ENCODE measurements at places on chromosomes 1 and 21.

DNA sequence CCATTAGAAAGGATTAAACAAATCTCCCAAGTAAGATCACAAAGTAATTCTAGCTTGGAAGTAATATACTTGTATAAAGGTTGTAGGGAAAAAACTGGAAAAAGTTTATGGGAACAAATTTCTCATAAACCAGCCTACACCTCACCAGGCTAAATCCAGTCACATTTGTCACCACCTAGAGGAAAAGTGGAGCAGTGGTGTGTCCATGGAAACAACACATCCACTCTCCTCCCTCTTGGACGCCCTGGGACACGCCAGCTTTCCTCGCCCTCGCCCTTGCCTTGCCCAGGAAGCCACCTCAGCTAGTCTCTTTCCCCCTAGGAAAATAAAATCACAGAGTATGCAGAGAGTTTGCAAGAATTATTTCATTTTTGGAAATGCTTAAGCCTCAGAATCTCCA lies 2.2 kb downstream of the PALMD start:
- DNase-seq = no peak

DNA sequence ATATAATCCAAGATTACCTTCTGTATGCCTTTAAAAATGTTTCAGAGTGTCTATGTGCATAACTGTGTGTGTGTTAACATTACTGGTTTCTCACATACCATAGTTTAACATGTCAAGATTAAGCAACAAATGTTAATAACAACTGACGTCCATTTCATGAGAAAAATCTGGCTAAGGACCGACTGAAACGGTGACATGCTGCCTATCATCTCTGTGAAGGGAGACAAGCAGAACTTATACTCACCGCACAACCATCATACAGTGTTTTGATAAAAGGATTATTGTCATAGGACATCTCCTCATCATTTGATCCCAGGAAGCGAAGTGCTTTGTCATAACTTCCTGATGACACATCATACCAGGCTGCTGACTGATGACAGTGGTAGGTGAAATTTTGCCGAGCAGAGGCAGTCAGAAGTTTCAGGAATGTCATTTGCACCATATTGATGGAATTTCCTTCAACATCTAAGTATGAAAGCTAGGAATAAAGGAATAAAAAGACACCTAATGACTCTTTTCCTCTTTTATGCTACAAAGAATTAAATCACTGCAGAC lies 228.8 kb downstream of the COL11A1 start:
- no peak for DNase-seq

DNA sequence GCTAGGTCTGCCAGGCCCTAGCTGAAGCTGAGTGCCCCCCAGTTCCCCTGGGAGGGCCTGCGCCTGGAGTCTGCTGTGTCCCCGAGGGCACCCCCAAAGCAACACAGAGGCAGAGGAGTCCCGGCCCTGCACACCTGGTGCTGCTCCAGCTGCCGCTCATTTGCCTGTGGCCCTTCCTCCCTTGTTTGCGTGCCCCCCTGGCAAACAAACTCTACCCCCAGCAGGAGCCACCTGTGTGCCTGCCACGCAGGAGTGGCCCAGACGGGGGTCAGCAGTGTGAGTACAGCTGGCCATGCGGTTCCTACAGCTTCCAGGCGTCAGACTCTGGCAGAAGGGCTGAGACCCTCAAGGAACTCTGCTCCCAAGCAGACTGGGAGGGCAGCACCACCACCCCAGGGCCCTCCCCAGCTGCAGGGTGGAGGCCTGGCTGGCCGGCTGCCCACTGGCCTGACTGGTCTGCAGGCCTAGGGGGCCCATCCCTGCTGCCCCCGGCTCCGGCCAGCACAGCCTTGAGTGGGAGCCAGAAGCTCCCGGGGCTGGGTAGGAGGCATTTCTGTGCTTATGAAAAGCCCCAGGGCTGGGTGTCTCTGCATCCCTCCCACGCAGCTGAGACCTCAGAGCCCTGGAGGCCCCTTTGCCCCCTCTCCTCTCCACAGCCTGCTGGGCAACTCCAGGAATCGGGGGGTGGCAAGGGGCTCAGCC lies 563 bp upstream of the TAS1R3 start:
- no peak for DNase-seq

DNA sequence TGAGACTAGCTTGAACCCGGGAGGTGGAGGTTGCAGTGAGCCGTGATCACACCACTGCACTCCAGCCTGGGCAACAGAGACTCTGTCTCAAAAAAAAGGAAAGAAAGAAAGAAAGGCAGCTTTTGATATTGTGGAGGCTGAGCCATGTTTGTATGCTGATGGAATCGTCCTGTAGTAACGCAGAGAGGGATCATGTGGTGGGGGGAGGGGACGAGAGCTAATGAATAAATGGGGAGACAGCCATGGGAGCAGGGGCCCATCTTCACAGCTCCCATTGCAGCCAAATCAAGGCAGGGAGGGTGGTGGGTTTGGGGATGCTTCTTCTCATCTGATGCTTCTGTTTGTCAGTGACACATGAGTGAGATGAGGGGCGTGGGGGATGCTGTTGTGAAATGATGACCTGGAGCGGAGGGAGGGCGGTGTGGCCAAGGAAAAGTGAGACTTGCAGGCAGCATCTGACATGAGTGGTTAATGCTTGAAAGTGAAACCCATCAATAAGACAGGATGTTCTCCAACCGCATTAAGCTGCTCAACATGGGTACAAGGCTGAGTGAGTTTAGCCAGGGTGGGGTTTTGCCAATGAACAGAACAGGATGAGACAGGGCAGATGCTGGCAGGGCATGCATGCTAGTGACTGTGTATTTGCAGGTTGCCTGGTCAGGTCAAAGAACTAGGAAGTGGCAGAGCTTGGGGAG lies 16.7 kb downstream of the SPATA21 start:
- DNase-seq = peak; percentile 12

DNA sequence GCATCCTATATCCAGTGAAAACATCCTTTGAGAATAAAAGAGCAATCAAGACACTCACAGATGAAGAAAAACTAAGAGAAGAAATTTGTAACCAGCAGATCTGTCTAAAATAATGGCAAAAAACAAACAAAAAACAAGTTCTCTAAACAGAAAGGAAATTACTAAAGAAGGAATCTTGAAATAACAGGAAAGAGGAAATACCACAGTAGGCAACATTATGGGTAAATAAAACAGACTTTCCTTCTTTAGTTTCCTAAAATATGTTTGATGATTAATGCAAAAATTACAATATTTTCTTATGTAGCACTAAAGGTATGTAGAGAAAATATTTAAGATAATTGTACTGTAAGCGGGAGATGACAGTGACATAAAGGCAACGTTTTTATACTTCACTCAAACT lies 23.5 kb downstream of the SLC19A1 start:
- DNase-seq = no peak

- no peak for DNase-seq
These were observed 7.8 kb upstream of the LRRC8D start for GRCh38 chr1:89812992-89813391.

- no peak for DNase-seq
These were observed 155.0 kb downstream of the SETD4 start for GRCh38 chr21:35905096-35905962.

GRCh38 chr21:29904359-29905282 lies 35.2 kb downstream of the GRIK1 start:
- DNase-seq = no peak

DNA sequence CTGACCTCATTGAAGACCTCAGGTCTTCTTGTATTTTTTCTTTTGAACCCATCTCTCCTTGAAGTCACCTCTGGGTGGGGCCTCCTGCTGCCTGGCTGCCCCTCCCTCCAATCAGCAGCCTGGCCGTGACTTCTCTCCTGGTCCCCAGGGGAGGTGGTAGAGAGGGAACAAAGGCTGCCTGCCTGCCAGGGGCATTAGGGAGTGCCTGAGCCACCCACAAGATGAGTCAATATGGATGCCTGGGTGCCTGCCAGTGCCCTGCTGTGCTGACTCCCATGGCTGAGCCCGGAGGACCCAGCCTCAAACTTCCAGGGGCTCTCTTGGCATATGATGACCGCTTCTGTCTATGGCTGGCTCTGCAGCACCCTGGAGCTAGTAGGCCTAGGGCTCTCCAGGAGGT lies 5.3 kb upstream of the CDCP2 start:
- DNase-seq = no peak

- no peak for DNase-seq
These were observed 11.9 kb upstream of the EDN2 start for GRCh38 chr1:41496080-41497055.

GRCh38 chr1:201826830-201827229 lies 2.1 kb upstream of the IPO9 start:
- no peak for DNase-seq

DNA sequence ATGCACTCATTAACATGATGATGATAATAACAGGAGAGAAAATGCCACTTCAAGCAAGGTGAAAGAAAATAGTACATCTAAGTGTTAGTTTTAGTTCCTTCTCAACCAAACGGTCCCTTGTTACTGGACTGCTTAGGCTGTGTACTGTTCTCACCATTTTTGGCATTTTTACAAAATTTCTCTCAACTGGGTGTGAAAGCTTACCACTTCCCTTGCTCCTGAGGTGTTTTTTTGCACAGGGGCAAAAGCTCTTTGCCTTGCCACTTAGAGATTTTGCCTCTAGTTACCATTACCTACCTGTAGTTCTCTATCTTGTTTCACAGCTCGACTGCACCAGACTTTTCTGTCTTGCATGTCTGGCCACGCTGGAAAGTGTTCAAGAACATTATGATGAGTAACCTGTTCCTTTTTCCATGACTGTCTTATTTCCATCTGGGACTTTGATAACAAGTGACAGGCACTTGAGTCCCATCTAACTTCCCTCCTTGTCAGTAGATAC lies 10.7 kb downstream of the NEK7 start:
- DNase-seq = no peak

DNA sequence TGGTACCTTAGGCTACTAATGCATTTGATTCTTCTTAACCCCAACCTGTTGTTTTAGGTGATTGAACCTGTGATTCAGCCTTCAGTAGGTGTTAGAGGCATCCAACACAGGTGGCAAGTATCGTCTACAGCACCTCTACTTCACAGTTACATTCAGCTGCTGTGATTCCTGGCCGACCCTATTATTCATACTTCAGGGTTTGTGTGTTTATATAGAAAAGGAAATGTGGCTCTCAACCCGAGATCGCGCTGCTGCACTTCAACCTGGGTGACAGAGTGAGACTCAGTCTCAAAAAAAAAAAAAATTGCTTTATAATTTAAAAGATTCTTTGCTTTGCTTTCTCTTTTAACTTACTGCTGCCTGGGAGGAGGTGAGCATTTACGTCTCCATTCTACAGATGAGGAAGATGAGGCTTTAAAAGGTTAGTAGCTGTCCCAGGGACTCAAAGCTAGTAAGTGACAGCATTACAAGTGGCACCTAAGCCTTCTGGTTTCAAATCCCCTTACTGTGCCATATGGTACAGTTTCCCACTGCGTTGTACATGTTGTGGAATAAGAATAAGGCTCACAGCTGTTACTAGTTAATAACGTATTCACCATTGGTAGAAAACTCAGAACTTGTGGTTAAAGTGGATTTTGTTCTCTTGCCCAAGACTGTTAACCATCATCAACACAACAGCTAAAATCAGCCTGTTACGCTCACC lies 9.9 kb upstream of the GPR25 start:
- no peak for DNase-seq

DNA sequence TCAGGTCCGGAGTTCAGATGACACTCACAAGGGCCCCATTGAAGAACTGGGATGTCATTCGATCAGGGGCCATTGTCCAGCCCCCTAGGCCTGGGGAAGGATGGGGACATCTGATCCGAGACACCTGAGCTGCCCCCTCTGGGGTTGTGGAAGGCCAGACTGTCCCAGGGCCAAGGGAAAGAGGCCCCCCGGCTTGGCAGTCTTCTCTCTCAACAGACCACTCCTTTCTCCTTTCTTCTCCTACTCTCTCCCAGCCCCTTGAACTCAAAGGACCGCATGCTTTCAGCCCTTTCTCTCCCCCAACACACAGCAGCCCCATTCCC lies 1.1 kb downstream of the S100A1 start:
- no peak for DNase-seq

- no peak for DNase-seq
These were observed 153.7 kb upstream of the C1orf174 start for GRCh38 chr1:4053774-4054173.

GRCh38 chr1:92410706-92411105 lies 76.0 kb downstream of the GFI1 start:
- DNase-seq = no peak

DNA sequence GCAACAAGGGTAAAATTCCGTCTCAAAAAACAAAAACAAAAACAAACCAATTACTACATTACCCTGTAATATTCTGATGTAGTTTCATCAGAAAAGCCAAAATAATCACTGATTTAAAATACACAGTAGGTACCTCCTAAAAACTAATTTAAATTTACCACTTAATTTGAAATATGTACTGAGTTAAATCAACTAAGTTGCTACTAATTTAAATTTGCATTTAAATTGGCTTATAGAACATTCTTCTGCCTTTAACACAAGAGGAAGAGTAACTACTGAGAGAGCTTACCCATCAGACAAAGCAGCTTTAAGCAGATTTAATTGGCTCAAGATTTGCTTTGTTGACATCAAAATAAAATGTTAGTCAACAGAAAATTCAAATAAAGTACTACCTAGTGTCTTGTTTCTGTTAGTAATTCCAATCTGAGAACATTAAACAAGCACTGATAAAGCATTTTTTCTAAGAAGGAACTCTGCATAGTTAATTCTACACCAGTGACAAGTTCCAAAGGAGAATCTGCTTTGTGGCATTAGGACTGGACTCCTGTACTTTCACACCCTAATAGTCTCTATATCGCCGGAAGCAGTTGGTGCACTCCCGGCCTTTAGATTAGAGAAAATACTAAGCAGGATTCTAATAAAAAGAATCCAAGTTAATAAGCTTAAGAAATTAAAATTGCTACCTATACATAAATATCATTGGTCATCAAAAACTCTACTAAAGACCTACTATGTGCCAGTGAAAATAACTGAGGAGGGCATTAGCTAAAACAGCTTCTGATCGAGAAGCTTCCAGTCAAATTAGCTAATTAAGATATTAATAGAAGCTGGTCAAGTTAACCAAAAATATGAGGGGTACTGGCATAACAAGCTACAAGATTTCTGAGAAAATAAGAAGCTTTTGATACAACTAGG lies 8.4 kb downstream of the LUZP1 start:
- no peak for DNase-seq

- no peak for DNase-seq
These were observed 196.4 kb downstream of the LHX8 start for GRCh38 chr1:75330624-75331023.

- DNase-seq = no peak
These were observed 1.7 kb downstream of the RNF223 start for GRCh38 chr1:1072299-1072848.

GRCh38 chr1:191152776-191153175 lies 675.1 kb upstream of the BRINP3 start:
- DNase-seq = no peak

DNA sequence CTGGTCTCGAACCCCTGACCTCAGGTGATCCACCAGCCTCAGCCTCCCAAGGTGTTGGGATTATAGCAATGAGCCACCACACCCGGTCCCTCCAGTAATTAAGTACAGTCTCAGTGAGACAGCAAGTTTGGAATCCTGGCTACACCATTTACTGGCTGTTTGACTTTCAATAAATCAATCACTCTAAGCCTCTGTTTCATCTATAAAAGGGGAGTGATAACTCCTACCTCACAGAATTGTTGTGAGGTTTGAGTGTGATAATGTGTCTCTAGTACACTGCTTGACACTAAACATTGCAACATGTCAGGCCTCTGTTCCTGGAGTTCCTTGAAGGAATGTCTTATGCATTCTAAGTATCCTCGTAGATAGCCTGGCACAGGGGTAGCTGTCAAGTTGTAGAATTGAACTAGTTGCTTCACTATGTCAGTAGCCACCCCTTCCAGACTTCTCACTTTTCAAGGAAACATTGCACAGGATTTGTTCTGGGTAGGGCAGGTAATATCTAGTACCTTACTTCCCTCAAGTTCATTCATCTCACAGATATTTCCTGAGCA lies 12.4 kb downstream of the ENTREP3 start:
- no peak for DNase-seq

GRCh38 chr1:232751393-232752140 lies 53.6 kb upstream of the MAP10 start:
- no peak for DNase-seq
